Upper lobe of left lung (tissue), 6 donors: ENCODE measurements at places on chromosomes 7 and 10. TPM values are rescaled to one million over a fixed set of nuclear protein-coding genes. Genes with fewer than 3 reads are reported as not detected.
A peak's percentile ranks its signal among the peaks of the same experiment; 100 is the strongest.

GBX1 gene
- not detected for total RNA-seq

- DNase-seq, result no peak
- peaks cover 30% of the 10 kb centered on the region for H3K27me3 ChIP-seq
- no peaks in the 10 kb centered on the region for H3K36me3 ChIP-seq
These were observed at the start of gene WDR86 for GRCh38 chr7:151409667-151410404. Gene WDR86 (minus strand): TSS chr7:151410038. CDS start chr7:151409589, 449 bp downstream.

DNA sequence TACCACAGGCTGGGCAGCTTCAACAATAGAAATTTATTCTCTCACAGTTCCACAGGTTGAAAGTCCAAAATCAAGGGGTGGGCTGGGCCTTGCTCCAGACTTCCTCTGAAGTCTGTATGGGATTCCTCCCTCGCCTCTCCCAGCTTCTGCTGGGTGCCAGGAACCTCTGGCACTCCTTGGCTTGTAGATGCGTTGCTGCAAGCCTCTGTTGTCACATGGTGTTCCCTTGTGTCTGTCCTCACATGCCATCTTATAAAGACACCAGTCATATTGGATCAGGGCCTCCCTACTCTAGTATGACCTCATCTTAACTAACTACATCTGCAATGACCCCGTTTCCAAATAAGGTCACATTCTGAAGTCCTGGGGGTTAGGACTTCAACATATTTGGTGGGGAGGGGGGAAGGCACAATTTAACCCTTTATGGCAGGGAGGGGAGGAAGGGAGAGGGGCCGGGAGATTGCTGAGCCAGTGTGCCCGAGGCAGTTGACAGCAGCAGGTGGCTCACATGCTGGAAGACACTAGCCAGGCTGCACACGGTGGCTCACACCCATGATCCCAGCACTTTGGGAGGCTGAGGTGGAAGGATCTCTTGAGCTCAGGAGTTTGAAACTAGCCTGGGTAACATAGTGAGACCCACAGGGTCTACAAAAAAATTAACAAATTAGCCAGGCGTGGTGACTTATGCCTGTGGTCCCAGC, 18.8 kb downstream of the ZNF282 start:
- H3K27me3 ChIP-seq, result no peaks in the 10 kb centered on the region
- DNase-seq, result no peak
- no peaks in the 10 kb centered on the region for H3K4me1 ChIP-seq
- peaks cover 82% of the 10 kb centered on the region for H3K36me3 ChIP-seq

DNA sequence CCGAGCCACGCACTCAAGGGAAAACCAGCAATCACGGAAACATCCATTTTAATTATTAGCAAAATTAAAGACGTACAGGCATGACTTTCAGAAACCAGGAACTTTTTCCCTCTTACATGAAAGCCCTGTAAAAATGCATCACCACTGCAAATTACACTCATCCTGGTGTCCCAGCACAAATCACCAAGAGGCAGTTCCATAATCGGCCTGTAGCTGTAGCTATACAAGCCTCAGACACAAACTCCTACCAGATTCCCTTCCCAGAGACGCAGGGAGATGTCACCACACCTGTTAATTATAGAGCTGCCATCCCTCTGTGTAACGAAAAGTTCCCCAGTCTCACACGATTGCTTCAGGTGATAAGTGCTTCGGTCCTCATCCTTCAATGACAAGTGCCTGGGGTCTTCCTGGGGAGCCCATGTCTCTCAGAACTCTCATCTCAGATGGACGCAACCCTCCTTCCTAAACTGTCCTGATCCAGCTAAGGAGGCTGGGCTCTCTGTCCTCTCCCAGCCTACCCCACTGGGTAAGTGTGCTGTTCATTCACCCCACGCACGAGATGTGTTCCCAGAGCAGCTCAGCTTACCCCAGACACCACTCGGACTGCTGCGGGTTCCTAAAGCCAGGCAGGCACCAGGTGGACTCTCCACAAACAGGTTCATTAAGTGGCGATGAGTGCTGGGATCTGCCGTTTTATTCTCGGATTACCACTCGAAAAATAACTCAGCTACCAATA, 5.9 kb downstream of the FGFR2 start:
- H3K4me3 ChIP-seq, result no peak overlapping the region
- H3K36me3 ChIP-seq, result no peaks in the 10 kb centered on the region
- DNase-seq, result no peak
- H3K4me1 ChIP-seq, result peaks cover 5% of the 10 kb centered on the region
- no peaks in the 10 kb centered on the region for H3K27me3 ChIP-seq
- H3K27ac ChIP-seq, result peak overlapping the region; percentile 33

DNA sequence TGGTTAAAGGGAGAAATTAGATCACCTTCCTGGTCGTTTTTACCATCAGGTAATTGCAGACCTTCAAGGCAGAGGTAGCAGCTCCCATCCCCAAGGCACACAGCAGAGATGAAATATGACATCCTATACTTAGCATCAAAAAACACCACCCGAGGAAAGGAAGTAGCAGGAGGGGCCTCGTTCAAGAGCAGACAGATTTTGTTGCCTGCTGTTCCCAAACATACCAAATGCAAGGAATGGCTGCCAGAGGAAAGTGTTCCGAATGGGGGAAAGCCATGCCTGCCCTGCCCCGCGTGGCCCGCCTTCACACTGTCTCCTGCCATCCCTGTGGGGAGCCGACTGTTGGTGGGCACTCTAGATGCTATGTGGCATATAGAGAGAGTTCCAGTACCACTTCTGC, 18.0 kb downstream of the FKBP6 start:
- H3K27me3 ChIP-seq, result no peaks in the 10 kb centered on the region
- no peaks in the 10 kb centered on the region for H3K36me3 ChIP-seq
- H3K4me1 ChIP-seq, result no peaks in the 10 kb centered on the region

CPN1 gene
- total RNA-seq, result not detected

ANKRD30A gene
- not detected for total RNA-seq
